ENCODE measurements at places on chromosomes 7 and 10. TPM values are rescaled to one million over a fixed set of nuclear protein-coding genes. Genes with fewer than 3 reads are reported as not detected.

DNA sequence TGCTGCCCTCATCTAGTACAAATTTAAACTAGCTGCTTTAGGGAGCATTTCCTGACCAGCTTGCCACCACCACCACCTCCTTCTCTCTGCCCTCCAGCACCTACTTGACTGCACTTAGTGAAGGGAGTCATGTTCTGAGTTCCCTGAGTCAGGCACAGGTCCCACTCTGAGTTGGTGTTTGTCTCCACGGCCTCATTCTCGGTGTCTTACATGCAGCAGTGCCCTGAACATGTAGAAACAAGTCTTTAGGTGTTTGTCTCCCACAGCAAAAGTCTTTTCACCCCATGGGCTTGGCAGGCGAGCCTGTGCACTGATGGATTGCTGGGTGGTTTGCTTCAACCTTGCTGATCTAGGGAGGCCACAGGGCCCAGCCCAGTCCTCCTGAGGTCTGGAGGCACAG, 16.9 kb downstream of the TSPAN14 start:
- H3K4me1 ChIP-seq = peaks cover 68% of the 10 kb centered on the region
- H3K27ac ChIP-seq = peak overlapping the region; percentile 8
- DNase-seq = no peak
- H3K27me3 ChIP-seq = no peaks in the 10 kb centered on the region
- peaks cover 12% of the 10 kb centered on the region for H3K36me3 ChIP-seq
- H3K4me3 ChIP-seq = peak overlapping the region; percentile 8

DNA sequence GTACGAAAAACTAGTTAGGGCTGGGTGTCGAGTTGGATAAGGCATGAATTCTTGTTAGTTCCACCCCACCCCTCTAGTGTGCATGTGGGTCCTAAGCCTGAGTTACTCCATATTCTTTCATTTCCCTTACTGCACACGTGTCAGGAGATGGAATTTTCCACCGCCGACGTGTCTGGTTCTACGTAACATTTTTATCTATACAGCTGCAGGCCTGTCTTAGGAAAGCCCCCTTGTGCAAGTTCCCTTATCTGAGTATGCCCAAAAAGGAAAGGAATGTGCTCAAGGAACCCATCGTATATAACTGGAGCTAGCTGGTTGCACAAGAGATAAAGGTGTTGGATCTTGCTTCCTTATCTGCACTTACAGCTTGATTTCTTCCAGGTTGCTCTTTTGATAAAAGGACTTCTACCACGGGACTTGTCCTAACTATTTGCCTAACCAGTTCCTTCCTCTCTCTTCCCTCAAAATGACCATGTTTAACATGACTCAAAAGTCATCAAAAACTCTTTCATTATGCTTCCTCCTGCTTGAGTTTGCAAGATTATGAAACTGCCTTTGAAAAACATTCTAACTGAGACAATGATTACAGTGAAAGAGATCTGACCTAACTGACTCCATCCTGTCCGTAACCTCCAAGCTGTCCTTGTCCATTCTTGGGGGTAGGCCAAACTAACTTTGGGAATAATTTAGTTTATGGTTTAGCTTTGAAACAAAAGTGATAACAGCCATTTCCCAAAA, 181.4 kb downstream of the AKR1D1 start:
- no peaks in the 10 kb centered on the region for H3K4me1 ChIP-seq
- H3K27ac ChIP-seq = no peak overlapping the region
- no peaks in the 10 kb centered on the region for H3K36me3 ChIP-seq
- no peaks in the 10 kb centered on the region for H3K27me3 ChIP-seq
- H3K4me3 ChIP-seq = no peak overlapping the region

The ERVW-1 gene
- polyA plus RNA-seq = 0.31 TPM

DNA sequence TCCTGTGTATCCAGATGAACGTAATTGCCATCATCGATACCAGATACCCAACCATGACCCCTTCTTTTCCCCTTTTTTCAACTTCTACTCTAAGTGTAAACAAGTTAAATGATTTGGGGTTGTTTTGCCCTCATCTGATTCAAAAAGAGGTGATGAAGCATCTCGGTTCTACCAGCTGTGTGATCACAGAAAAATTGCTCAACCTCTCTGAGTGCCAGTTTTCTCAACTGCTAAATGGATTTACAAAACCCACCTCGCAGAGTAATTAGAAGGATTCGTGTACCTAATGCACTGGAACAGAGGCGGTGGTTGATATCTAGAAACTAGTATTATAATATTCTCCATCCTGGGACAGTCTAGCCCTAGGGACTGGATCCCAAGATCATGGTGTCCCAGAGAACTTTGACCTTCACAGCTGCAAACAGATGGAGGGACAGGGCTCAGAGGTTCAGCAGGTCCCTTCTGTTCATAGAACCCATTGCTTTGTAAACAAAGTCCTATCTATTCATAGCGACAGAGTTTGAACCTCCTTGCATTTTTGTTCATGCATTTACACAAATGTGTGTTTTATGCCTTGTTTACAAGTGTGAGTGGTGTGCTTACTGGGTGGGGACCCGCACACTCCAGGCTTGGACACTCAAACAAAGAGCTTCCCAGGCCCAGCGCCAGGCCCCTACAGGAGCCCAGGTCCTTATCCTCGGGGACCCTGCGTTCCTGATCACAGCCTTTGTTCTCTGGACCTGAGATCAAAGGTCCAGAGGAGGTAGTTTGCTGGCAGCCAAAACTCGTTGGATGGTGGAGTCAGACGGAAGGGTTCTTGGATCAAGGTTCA, 46.4 kb downstream of the CALML3 start:
- H3K27me3 ChIP-seq = peaks cover 21% of the 10 kb centered on the region
- no peaks in the 10 kb centered on the region for H3K36me3 ChIP-seq
- H3K27ac ChIP-seq = no peak overlapping the region
- no peak for DNase-seq
- no peak overlapping the region for H3K4me3 ChIP-seq

DNA sequence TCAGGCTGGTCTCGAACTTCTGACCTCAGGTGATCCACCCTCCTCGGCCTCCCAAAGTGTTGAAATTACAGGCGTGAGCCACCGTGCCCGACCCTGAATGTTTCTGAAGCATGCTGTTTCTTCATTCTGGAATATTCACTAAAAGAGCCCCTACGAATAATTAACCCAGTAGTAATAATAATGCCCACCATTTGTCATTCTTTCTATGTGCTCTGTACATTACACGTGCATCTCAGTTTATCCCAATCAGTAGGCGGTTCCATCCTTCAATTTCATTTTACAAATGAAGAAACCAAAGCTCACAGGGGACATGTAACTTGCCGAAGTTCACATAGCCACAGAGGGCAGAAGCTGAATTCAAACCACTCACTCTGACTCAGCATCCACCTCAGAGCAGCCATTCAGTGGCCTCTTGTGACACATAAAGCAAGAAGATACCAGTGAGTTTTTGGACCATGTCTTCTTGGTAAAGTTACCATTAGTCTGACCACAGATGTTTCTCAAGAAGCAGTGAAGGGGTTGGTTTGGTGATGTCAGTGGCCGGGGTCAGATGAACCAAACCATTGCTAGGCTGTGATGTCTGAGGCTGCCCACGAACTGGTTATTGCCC, 71.9 kb upstream of the DUSP5 start:
- H3K4me1 ChIP-seq = peaks cover 37% of the 10 kb centered on the region
- DNase-seq = no peak
- no peaks in the 10 kb centered on the region for H3K27me3 ChIP-seq
- no peak overlapping the region for H3K27ac ChIP-seq

The SLC16A12 gene
- polyA plus RNA-seq = not detected

- peak overlapping the region; percentile 64 for H3K4me3 ChIP-seq
- no peak for DNase-seq
- H3K27me3 ChIP-seq = peaks cover 77% of the 10 kb centered on the region
Observed at GRCh38 chr7:97026715-97027426, 2.2 kb upstream of the DLX5 start.

The GDI2 gene
- polyA plus RNA-seq = 450 TPM

- H3K4me3 ChIP-seq = no peak overlapping the region
- DNase-seq = no peak
- H3K36me3 ChIP-seq = peaks cover 5% of the 10 kb centered on the region
Observed at GRCh38 chr7:41039386-41039953, 663.4 kb downstream of the INHBA start.

The AKR1D1 gene
- polyA plus RNA-seq = not detected

DNA sequence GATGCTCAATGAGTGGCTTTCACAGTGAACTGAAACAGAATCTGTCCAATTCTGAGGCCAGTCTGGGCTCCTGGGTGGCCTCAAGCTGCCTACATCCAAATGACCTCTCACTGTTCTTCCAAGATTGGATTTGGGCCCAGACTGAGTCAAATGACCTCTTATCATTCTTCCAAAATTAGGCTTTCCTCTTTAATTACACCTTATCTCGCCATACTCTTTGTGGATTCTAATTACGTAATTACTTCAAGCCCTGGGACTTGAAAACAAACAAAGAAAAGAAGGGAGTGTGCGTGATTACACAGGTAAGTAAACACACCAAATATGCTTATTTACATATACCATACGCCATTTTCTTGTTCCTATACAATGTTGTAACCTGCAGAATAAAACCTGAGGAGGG, 18.8 kb downstream of the SORBS1 start:
- peaks cover 4% of the 10 kb centered on the region for H3K27me3 ChIP-seq
- no peaks in the 10 kb centered on the region for H3K36me3 ChIP-seq
- H3K27ac ChIP-seq = no peak overlapping the region

DNA sequence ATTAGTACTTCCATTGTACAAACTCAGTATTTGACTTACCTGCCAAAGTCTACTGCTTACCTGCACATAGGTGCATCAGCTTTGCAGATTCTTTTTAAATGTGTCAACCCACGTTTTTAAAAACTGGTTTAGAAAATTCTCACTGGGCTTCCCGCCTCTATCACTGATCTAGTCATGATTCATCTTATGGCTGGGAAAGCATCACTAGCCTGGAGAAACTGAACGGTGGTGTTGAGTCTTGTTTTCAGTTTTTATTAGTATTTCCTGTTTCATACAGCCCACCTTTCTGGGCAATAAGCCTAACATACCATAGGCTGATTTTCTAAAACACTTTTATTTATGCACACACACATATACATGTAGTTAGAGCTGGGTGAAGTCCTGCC, 19.7 kb downstream of the DOCK1 start:
- H3K4me1 ChIP-seq = no peaks in the 10 kb centered on the region
- DNase-seq = no peak
- H3K27ac ChIP-seq = no peak overlapping the region
- no peaks in the 10 kb centered on the region for H3K27me3 ChIP-seq
- H3K4me3 ChIP-seq = no peak overlapping the region

The RASSF4 gene
- not detected for polyA plus RNA-seq

DNA sequence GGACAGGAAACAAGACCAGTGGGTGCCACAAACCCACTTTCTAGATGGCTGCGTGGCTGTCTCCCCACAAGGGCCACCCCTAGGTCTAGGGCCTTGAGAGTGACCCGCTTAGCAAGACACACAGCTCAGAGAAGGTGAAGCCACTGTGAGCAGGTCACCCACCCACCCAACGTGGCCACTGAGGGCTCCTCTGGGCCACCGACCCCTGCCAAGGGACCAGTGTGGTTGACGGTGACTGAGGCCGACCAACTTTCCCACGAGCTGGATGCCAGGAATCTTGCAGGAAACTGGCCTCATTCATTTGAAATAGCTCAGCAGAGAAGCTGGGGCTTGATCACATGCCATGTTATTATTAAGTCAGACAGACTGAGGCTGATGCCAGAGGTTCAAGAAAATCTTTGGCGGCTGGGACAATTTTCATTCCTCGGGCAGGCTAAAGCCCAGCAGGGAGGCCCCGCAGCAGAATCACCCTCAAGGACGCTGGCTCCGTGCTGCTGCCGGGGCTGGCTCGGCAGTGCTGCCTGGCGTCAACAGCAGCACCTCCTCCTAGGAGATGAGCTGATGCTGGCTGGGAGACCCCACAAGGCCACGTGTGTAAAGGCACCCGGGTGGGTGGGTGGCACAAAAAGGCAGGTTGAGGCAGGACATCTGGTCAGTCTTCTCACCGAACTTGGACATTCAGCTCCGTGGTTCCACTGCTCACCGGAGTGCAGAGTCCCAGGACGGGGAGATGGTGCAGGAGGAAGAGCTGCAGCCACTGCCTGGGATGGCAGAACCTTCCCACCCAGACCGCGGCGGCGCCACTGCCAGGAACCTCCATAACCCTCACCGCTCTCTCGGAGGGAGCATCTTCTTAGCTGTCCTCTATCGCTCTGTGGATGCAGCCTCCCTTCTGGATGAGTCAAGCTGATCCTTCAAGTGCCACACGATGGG, 57.8 kb downstream of the ZRANB1 start:
- no peaks in the 10 kb centered on the region for H3K4me1 ChIP-seq
- DNase-seq = no peak
- no peaks in the 10 kb centered on the region for H3K36me3 ChIP-seq
- H3K4me3 ChIP-seq = no peak overlapping the region

GRCh38 chr7:71521506-71521905, 389.6 kb downstream of the GALNT17 start:
- H3K4me3 ChIP-seq = no peak overlapping the region
- DNase-seq = no peak

The NRBF2 gene
- 22.9 TPM for polyA plus RNA-seq

DNA sequence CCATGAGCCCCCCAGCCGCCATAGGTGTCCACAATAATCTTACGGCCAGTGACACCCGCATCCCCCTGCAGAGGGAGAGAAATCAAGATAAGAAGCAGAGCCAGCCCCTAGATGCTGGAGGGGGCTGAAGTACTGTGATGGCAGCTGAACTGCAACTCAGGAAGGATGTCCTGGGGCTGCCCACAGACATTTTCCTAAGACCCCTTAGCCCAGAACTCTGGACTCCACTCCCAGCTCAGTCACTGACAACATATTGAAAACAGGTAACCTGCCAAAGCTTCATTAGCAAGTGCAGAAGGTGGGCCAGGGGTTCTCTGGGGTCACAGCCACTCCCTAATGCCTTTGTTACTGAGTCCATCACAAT, 14.3 kb downstream of the MAT1A start:
- no peak for DNase-seq
- H3K27me3 ChIP-seq = peaks cover 6% of the 10 kb centered on the region
- H3K4me3 ChIP-seq = no peak overlapping the region
- no peaks in the 10 kb centered on the region for H3K36me3 ChIP-seq
- H3K27ac ChIP-seq = no peak overlapping the region
- H3K4me1 ChIP-seq = no peaks in the 10 kb centered on the region

DNA sequence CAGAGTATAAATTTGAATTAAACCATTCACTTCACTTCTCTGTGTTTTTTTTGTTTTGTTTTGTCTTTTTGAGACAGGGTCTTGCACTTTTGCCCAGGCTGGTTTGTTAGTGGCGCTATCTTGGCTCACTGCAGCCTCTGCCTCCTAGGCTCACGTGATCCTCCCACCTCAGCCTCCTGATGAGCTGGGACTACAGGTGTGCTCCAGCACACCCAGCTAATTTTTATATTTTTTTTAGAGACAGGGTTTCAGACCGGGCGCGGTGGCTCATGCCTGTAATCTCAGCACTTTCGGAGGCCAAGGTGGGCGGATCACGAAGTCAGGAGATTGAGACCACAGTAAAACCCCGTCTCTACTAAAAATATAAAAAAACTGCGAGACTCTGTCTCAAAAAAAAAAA, 36.9 kb upstream of the STOX1 start:
- no peaks in the 10 kb centered on the region for H3K27me3 ChIP-seq
- DNase-seq = no peak
- no peak overlapping the region for H3K27ac ChIP-seq
- no peaks in the 10 kb centered on the region for H3K4me1 ChIP-seq
- peaks cover 11% of the 10 kb centered on the region for H3K36me3 ChIP-seq

- no peak for DNase-seq
- H3K36me3 ChIP-seq = no peaks in the 10 kb centered on the region
- no peak overlapping the region for H3K27ac ChIP-seq
- H3K27me3 ChIP-seq = peaks cover 4% of the 10 kb centered on the region
- no peaks in the 10 kb centered on the region for H3K4me1 ChIP-seq
Observed at GRCh38 chr10:127127822-127128221, 68.6 kb downstream of the INSYN2A start.

GRCh38 chr10:104875561-104875960, 234.5 kb downstream of the SORCS3 start:
- peaks cover 7% of the 10 kb centered on the region for H3K27me3 ChIP-seq
- no peak for DNase-seq
- H3K27ac ChIP-seq = no peak overlapping the region
- H3K4me3 ChIP-seq = no peak overlapping the region
- H3K36me3 ChIP-seq = no peaks in the 10 kb centered on the region

All from naive B cell (primary cell).